Globus pallidus (tissue), 1 donor: ENCODE measurements at places on chromosomes 4 and X.

- DNase-seq: no peak
These were observed 5.0 kb downstream of the CXXC4 start for GRCh38 chr4:104489731-104490095.

- no peak for DNase-seq
These were observed 19.0 kb downstream of the FHL1 start for GRCh38 chrX:136166221-136166855.

DNA sequence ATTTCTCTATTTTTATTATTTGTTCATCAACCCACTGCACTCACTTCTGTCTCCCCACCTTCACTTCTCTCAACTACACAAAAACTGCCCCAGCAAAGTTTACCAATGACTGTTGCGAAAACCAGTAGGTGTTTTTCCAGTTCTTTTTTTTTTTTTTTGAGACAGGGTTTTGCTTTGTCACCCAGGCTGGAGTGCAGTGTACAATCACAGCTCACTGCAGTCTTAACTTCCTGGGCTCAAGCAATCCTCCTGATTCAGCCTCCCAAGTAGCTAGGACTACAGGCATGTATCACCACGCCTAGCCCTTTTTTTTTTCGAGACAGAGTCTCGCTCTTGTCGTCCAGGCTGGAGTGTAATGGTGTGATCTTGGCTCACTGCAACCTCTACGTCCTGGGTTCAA lies 24.1 kb upstream of the HPRT1 start:
- no peak for DNase-seq

DNA sequence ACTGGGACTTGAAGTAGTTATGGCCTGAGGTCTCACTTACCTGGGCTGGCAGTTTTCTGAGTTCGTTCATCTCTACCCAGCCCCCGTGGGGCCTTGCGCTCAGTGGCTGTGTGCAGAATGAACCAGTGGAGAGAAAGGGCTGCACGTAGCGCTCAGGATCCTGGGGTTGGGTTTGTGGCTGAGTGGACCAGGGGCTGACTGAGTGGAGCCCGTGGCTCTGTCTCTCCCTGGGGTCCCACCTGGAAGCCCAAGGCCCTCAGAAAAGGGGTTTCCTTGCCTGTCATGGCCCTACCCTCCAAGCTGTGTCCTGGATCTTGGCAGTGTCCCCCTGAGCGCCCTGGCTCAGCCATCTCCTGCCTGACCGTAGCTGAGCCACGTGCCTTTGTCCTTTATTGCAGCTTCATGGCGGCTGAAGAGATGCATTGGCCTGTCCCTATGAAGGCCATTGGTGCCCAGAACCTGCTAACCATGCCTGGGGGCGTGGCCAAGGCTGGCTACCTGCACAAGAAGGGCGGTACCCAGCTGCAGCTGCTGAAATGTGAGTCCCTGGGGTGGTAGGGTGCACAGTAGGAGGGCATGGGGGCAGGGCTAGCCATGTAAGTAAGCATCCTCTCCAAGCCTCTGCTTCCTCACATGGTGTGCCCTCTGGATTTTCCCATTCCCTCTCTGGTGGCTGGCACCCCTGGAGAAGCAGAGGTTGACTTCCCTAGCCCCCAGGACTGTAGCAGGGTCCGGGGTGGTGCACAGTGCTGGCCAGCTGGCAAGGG lies 23.2 kb upstream of the ADD1 start:
- no peak for DNase-seq

GRCh38 chr4:170386511-170386910 lies 296.8 kb upstream of the AADAT start:
- no peak for DNase-seq

GRCh38 chr4:63904201-63904600 lies 505.0 kb downstream of the TECRL start:
- no peak for DNase-seq

GRCh38 chr4:7759216-7759615 lies 180.4 kb downstream of the AFAP1 start:
- no peak for DNase-seq

- peak; percentile 42 for DNase-seq
These were observed 445.4 kb downstream of the BCOR start for GRCh38 chrX:39652336-39652735.

- DNase-seq: no peak
These were observed 153.0 kb downstream of the DCTD start for GRCh38 chr4:182764137-182764536.

- no peak for DNase-seq
These were observed 61.8 kb upstream of the STOX2 start for GRCh38 chr4:183843248-183843671.

DNA sequence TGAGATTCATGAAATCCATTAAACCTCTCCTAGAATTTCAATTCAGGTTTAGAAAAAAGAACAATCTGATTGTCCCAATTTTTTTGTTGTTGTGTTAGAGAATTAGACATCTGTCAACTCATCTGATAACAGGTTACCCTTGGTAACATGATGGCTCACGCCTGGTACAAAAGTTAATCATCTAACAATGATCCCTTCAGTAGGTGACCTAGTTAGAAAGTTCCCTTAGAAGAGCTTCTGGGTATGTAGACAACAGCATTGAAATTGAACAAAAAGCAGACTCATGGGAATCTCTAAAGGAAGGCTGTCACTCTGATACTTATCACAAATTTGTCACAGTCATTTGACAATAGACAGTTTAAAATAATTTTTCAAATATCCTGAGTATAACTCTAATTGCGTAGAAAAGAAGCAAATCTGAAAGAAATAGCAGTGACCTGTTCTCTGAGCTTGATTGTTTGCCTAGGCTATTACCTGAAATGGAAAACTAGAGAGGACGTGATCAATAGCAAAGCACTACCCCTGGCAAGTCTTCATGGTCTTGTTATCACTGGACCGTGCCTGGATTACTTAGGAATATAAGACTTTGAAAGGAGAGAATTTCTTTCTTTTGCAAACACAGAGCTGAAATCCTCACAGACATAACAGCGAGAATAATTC lies 880.4 kb upstream of the AGA start:
- DNase-seq: no peak

GRCh38 chr4:126495163-126495752 lies 1137.5 kb upstream of the INTU start:
- no peak for DNase-seq
